ENCODE measurements at places on chromosomes 2 and 18.

GRCh38 chr2:203688798-203689197 is 17.6 kb upstream of the CD28 start:
- no peak for DNase-seq

DNA sequence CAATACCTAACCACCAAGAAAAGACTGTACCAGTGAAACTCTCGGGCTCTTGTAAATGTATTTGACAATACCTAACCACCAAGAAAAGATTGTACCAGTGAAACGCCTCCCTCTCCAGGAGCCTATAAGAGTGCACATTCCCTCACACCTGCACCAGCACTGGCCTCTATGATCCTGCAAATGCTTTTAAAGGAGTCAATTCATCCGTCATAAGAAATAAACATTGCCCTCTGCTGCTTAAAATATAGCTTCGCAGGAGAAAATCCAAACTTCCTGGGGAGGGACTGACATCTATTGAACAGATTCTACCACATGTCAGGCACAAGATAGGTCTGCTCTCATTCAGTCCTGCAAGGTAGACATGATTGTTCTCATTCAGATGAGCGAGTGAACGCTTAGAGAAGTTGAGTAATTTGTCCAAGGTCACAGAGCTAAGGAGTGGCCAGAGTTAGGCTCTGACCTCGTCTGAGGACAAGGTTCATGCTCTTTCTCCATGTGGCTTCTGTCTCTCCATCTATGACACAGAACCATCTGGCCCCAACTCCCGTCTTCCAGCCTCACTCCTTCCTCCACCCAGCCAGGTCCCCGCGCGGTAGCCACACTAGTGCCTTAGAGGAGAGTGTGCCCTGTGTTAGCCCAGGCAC is 38.7 kb downstream of the MCFD2 start:
- DNase-seq, result no peak

DNA sequence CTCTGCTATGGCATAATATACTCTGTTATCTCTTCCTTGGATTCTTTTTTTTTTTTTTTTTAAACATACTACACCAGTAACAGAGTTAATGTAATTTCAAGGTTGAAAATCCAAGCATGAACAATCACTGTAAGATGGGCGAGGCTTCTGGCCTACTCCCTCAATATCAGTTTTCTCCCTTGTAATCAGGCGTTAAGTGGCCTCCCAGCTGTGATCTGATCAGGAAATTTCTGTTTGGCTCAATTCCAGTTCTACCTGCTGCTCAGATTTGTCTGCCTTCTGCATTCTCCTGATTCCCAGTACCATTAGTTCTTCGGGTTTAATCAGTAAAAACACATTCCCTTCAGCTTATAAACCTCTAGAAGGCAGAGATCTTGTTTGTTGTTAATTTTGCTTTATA is 18.6 kb downstream of the PRKD3 start:
- DNase-seq, result no peak

DNA sequence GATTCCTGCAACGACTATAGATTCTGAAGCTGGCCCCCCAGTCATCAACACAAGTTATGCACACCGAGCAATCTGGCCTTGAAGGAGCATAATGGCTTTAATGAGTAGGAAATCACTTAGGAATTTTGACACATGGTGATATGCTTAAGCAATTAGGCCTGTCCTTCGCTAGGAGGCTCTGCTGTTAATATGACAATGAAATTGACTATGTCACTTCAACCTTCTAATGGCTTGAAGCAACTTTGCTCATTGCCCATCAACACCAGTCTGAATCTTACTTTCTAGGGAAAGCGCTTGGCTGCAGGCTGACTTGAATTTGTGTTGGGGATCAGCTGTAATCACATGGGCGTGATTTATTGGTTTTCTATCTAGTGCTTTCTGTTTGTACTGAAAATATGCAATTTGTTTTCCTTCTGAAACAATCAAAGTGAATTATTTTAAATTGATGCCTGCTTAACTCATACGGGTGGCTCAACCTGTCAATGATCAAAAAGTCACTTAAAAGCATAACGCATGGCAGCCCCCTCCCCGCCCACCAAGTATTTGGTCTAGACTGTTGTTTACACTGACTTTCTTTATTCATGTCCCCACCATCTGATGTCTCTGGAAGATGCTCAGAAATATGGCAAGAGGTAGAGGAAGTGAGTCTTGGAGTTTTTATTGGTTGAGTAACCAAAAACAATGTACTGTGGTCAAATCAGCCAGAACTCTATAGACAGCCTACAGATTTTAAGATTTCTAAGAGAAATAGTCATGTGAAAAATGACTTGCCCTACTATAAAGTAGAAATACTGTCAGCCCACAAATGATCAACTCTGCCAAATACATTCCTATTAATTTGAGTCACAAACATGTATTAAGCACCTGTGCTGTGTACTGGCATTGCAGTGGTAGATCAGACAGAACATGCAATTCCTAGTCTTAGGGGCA is 344.9 kb downstream of the RBM43 start:
- DNase-seq, result no peak

DNA sequence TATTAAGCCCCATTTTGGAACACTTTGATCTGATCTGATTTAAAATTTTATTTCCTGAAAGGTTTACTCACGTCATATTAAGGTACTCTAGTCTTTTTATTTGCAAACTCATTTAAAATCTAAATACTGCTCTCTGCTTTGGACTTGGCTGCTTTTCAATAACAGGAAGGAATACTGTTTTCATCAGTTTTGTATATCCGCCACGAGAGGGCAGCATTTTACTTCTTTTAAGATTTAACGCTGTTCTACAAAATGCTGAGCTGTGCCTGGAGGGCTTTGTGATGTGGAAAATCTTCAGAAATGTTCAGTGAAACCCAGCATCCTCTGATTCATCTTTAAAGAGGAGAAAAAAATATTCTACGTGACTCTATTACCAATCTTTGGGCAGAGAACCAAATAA is 37.5 kb upstream of the SLC38A11 start:
- DNase-seq, result no peak

GRCh38 chr2:30994227-30995056 is 143.8 kb downstream of the GALNT14 start:
- DNase-seq, result no peak

- no peak for DNase-seq
Measured at GRCh38 chr2:145066856-145067548, 547.1 kb upstream of the ZEB2 start.

DNA sequence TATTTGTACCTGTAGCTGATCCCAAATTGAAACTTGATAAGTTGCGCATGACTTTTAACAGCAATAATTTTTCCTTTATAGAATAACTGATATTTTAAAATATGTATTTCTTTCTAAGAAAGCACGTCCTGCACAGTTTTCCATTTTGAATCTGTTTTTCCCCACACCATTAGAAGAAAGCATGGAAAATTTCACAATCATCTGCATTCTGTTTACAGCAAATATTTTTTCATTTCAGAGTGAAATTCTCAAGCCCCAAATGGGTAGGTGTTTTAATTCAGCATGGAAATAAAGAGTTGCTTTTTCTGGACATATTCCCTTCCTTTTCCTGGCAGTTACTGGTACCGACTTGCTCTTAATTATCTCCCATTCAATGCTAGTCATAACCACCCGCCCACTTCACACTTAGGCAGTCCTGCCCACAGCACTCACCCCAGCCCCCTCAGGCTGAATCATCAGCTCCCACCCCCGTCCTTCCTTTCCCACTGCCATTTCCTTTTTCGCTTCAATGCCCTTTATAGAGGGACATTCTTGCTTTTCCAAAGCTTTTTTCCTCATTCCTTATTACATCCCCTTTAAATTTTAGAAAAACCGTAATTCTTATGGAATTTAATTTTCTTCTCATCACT is 89.2 kb upstream of the GLS start:
- DNase-seq, result no peak

- DNase-seq, result no peak
Measured at GRCh38 chr2:74585406-74586185, 31.1 kb downstream of the DOK1 start.

DNA sequence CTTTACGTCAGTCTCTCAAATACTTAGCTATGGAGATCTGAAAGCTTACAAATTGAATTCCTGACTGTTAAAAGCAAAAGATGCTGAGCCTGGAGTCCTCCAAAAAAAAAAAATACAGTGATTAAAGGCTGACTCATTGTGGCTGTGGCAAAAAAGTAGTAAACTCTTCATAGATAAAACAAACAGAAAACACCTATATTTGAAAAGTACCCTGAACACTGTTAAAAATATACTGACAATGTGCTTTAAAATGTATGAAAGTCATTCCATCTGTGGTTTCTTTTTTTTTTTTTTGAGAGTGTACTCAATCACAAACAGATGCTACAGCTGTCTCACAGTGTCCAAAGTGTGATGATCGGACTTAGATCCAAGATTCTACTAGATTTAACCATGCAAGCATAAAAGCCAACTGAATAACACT is 267.6 kb upstream of the CYP26B1 start:
- DNase-seq, result no peak

DNA sequence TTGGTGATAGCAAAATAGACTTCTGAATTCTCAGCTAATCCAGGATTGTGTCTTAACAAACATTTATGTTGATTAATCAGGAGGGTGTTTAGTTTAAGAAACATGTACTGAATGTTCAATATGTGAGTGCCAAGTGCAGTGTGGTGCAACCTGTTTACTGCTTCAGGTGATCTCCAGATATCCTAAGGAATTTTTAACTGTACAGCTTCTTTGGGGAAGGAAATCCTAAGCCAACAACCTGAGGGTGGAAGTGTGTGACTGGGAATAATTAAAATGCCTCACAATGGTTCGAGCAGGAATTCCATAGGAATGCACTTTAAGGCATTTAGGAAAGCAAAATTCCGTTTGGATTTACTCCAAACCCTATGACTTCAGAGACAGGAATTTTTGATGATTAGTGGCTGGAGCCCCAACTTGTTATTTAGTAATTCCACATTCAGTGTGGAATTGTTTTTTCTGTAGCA is 16.4 kb downstream of the CRIM1 start:
- no peak for DNase-seq

DNA sequence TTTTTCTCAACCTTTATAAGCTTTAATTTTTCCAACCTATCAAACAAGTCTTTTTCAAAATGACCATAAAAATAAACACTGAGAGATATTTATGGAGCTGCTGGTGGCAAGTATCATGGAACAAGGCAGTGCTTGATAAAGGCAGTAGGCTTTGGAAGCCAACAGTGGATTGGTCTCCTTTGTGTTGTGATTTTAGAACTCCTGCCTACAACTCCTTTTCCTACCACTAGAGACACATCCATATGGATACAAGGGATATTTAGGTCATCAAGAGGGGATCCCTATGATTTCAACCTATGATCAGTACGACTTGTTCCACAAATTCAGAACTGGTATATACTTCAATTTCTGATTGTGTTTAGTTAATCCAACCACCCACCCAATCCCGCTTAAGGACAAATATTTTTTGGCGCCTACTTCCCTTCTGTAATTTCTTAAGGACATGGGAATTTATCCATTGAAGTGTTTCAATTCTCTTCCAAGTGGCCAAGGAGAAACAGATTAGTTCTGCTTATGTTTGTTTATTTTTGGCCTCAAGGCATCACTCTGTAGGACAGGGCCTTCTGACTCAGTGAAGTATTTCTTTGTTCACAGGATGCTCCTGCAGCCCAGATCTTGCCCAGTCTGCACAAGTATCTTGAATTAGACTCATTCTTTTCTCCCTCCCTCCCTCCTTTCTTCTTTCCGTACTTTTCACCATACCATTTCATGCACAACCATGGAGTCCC is 2119.6 kb upstream of the PIK3C3 start:
- no peak for DNase-seq

DNA sequence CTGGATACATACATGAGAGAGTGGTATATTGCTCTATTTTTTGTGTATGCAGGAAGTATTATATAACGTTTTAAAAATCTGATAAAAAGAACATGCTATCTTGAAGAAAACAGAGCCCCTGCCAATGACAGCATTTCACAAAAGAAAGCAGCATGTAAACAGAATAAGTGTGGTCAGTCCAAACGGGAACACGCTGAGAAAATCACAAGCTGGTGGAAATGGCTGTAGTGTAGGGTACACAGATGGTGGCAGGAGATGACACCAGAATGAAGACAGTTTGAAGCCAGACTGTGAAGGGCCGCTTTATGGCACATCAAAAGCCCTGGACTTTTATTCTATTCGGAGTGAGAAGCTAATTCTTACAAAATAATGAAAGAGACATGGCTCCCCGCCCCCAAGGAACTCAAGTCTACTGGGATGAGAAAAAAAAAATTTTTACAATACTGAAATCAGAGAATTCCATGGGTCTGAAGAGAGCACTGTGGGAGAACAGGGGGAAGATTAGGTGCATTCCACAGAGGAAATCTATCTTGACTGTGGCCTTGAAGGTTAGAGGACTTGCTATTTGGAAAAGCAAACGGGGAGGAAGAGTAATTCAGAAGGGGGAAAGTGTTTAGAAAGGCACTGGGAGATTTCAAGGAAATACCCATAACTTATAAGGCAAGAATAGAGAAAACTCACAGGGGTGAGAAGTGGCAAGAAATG is 217.7 kb upstream of the SMAD7 start:
- no peak for DNase-seq

DNA sequence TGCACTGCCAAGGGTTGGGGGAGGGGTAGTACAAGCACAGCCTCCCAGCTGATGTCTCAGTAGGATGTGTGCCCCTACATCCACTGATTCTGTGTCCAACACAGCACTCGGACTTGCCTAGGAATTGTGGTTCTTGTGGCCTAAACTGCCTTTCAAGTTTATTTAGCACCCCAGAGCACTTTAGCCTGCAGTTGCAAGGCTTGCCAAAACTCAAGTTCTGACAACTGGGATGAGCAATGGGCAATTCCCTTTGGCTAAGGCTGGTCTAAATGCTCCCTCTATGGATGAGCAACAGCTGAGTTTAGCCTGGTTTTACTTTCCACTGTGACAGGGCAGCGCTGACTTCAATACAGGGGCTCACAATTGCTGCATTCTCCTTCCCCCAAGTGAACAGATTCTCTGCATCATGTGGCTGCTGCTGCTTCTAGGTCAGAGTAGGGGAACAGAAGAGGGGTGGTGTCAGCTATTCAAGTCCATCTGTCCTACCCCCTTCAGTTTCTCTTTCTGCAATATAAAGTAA is 471.5 kb downstream of the PIK3C3 start:
- DNase-seq, result no peak

GRCh38 chr2:241935314-241935713 is 65.8 kb downstream of the RTP5 start:
- no peak for DNase-seq
